ENCODE measurements at places on chromosomes 11 and 22.

DNA sequence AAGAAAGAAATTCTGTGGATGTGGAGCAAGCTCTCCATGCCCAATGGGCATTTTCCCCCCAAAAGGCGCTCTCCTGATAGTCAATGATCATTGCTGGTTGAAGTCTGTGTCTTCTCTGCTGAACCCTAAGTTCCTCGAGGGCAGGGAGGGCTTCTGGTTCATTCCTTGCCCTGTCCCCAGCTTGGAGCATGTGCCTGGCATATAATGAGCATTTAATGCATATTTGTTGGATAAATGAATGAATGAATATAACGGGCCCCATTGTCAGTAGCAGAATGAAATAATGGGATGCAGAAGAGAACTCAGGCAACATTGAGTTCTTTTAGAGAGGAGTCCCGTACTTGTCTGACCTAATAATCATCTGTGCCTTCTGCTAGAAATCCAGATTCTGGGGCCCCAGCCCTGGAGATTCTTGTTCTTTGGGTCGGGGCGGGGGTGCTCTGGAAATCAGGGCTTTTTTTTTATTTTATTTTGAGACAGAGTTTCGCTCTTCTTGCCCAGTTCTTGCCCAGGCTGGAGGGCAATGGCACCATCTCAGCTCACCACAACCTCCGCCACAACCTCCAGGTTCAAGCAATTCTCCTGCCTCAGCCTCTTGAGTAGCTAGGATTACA, 64.4 kb downstream of the CD82 start:
- DNase-seq = no peak

- DNase-seq = peak; percentile 99
Observed at GRCh38 chr11:16402654-16403447, 46.5 kb upstream of the SOX6 start.

GRCh38 chr11:35316161-35316560, 103.2 kb downstream of the SLC1A2 start:
- DNase-seq = no peak

DNA sequence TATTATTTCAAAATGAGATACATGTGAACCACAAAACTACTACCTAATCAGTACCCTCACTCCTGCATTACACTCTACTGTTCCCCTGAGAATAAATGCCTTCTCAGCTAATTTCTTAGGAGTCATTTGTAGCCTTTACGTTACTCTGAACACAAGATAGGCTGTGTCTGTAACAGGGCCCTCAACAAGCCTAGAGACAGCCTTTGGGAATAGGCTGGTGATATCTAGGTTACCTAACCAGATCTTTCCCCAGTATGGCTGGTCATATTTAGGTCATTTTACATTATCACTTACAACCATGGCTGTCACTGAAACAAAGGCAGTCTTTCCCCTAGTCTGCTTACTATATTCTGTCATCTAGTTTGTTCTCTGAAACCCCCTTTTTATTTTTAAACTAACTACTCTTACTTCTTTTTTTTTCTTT, 14.2 kb downstream of the ATM start:
- no peak for DNase-seq

- DNase-seq = no peak
Observed at GRCh38 chr11:2509481-2510001, 64.7 kb downstream of the KCNQ1 start.

- DNase-seq = peak; percentile 4
Observed at GRCh38 chr11:132941024-132941646, 591.2 kb downstream of the OPCML start.

DNA sequence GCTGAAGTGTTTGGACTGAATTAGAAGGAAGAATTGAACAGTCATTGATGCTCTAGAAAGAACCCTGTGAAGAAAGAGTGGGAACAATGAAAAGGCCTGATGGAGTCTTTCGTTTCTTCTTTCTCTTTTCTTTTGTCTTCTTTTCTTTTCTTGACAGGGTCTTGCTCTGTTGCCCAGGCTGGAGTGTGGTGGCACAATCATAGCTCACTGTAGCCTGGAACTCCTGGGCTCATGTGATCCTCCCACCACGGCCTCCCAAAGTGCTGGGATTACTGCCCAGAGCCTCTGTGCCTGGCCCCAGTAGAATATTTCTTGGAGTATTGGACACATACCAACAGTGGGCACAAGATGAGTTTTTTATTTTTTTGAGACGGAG, 1.1 kb downstream of the FEN1 start:
- no peak for DNase-seq

DNA sequence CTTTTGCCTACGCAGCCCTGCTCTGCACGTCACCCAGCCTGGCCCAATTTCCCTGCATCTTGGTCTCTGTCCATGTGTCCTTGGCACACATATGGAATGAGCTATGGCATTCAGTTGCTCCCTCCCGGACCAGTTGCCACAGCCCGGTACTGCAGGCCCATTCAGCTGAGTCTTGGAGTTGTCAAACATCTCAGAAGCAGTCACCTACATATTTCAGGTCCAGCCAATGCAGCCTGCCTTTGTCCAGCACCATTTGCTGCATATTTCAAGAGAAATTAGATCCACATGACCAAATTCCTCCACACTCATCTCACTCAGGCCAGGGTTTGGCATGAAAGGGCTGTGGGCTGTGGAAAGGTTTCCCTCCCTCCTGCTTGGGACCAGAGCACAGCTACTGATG, 76.8 kb downstream of the MN1 start:
- no peak for DNase-seq

- no peak for DNase-seq
Observed at GRCh38 chr22:48084041-48084728, 1321.7 kb downstream of the TBC1D22A start.

DNA sequence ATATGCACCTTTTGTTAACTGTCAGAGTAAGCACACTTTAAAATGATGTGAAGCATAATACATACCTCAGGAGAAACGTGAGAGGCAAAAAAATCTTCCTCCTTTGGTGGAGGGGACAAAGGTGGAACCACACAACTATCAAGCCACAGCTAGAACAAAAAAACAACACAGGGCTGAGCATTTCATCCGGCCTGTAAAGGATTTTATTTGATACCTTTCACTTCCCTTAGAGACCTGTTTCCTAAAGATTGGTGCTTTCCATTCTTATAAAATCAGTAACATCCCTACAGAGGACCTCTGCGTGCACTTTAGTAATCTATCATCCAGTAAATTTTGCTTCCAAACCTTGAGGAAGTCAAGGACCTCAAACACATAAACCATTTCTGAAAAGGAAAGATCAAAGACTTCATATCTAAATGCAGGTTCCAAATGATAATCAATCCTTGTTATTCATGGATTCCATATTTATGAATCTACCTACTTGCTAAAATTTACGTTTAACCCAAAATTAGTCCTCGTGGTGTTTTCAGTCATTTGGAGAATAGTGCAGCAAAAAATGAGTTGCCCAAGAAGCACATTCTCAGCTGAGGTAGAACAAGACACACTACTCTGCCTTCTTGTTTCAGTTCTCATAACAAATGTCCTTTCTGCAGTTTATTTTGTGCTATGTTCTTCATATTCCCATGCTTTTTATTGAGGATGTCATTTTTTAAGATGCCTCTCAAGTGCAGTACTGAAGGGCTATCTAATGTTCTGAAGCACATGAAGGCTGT, 22.7 kb downstream of the ARFGAP3 start:
- no peak for DNase-seq

GRCh38 chr11:130737866-130738431, 178.3 kb downstream of the SNX19 start:
- DNase-seq = no peak

- no peak for DNase-seq
Observed at GRCh38 chr22:46706060-46706459, 32.0 kb downstream of the CERK start.

- DNase-seq = no peak
Observed at GRCh38 chr11:129618046-129618569, 197.5 kb upstream of the TMEM45B start.

- DNase-seq = peak; percentile 76
Observed at GRCh38 chr22:50705219-50705691, 32.6 kb downstream of the SHANK3 start.

GRCh38 chr11:46386674-46387073, 4.9 kb downstream of the CHRM4 start:
- DNase-seq = peak; percentile 6

DNA sequence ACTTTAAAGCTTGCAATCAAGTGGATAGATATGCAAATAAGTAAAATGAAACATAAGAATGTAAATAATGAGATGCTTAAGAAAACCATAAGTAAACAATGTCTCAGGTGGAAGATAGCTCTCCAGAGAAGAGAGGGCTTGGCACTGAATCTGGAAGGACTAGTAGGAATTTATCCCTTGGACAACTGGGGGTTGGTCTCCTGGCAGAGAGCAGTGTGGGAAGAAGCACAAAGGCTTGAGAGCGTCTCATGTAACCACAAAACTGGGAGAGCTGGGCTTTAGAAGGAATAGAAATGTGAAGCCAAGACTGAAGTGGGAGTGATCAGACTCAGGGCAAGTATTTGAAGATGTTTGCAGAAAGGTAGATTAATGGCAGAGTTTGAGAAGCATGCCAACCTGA, 31.3 kb downstream of the CARD18 start:
- DNase-seq = no peak

DNA sequence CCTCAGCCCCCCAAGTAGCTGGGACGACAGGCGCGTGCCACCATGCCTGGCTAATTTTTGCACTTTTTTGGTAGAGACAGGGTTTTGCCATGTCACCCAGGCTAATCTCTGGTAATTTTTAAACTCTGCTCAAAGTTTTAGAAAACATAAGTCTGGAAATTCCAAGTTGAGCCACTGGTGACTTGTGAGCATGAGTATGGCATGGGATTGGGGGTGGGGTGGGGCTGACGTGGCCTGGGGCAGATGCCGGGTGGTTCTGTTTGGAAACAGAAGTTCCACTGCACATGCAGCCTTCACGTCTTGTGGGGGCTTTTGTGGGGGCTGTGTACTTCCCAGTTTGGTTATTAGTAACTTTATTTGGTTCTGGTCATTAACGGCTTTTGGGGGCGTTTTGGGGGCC, 67.3 kb downstream of the PTPRJ start:
- no peak for DNase-seq

DNA sequence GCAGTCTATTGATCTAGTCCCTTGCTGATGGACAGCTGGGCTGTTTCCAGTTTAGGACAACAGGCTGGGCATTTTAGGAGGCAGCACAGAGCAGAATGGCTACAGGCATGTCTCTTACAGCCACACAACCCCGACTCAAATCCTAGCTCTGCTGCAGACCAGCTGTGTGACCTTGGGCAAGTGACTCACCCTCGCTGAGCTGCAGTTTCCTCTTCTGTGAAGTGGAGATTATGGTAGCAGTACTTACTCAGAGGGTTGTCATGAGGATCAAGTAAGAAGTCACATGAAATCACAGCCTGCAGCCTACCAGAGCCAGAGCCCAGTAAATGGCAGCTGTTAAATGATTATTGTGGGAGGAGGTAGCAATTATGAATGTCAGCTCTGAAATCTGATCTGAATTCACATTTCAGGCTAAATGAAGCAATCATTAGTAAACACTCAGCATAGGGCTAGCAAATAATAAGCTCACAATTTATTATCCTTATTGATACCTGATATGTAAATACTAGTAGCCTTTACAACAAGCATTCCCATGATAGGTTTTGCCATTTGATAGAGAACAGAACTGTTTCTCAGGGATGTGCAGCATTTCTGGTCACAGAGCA, 58.9 kb downstream of the MYEOV start:
- no peak for DNase-seq

GRCh38 chr22:24554313-24555164, at the start of gene GUCD1:
TSS of gene GUCD1 (minus strand) at chr22:24555138. CDS start at chr22:24554991, 147 bp downstream.
- no peak for DNase-seq

DNA sequence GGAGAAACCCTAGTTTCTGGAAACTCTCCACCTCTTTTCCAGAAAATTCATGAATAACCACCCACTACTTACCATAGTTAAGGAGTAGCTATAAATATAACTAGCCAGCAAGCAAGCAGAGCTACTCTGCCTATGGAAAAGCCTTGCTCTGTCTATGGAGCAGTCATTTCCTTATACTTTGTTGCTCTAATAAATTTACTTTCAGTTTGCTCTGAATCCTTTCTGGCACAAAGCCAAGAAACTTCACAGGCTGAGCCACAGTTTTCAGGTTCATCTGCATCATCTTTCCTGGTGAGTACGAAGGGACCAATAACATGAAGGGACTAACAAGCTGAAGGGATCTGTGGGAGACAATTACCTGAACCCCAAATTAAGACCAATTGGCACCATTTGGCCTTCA, 4.6 kb downstream of the OR4C45 start:
- no peak for DNase-seq

- no peak for DNase-seq
Observed at GRCh38 chr11:79487412-79487811, 46.6 kb upstream of the TENM4 start.

DNA sequence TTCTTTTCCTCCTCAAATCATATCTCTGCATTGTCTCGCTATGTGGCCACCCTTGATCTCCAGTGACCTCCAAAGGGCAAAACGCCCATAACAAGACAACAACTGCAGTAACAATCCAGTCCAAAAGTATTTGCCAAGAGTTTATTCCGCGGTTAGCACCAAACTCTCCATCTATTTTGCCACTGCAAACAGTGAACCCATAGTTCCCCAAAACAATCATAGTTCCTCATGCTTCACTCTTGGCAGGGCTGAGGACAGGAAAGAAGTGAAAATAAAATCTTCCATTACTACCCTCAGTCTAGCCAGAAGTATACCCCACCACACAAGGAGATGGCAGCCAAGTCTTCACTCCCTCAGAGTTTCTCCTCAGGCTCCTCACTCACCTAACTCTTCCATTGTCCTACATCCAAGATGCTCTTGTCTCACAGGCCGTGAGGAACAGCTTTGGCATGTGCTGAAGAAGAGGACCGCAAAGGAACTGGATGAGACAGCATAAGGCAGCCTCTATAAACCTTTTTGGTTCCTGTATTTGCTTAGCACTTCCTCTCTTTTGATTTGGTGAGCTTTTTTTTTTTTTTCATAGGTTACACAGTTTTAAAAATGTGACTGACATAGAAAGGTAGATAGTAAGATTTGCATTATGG, at the start of gene LPXN:
LPXN (minus strand) TSS at position 480 of the 644 bp plus-strand sequence; CDS start at position 396, 84 bp downstream.
- no peak for DNase-seq

DNA sequence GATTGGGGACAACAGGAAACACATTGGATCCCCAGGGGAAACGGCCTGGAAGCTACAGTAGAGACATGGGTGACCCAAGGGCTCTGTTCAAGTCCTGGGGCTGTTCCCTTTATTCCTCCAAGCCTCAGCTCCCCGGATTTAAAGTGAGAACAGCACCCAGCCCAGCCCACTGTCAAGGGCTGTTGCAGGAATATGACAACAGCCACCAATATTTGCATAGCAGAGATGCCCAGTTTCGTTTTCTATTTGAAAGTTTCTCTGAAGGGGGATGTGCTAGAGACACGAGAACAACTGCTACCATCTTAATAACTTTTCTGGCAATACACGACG, 81.1 kb upstream of the WNT7B start:
- peak; percentile 70 for DNase-seq

- DNase-seq = no peak
Observed at GRCh38 chr22:44430716-44431115, 67.3 kb downstream of the RTL6 start.

Data from HAP-1 (cell line).